ENCODE measurements at places on chromosomes 2 and 18. TPM values are rescaled to one million over a fixed set of nuclear protein-coding genes. Genes with fewer than 3 reads are reported as not detected.
A peak's percentile ranks its signal among the peaks of the same experiment; 100 is the strongest.

KCNJ3 gene
- 0.69 TPM for total RNA-seq

TMEM185B gene
- 9.9 TPM for total RNA-seq

GRCh38 chr2:12702168-12703121 lies 14.3 kb upstream of the TRIB2 start:
- DNase-seq, result no peak

DNA sequence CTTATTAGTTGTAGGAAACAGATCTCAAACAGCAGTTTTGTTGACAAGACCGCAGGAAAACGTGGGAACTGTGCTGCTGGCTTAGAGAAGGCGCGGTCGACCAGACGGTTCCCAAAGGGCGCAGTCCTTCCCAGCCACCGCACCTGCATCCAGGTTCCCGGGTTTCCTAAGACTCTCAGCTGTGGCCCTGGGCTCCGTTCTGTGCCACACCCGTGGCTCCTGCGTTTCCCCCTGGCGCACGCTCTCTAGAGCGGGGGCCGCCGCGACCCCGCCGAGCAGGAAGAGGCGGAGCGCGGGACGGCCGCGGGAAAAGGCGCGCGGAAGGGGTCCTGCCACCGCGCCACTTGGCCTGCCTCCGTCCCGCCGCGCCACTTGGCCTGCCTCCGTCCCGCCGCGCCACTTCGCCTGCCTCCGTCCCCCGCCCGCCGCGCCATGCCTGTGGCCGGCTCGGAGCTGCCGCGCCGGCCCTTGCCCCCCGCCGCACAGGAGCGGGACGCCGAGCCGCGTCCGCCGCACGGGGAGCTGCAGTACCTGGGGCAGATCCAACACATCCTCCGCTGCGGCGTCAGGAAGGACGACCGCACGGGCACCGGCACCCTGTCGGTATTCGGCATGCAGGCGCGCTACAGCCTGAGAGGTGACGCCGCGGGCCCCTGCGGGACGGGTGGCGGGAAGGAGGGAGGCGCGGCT lies at the start of gene TYMS:
TSS of gene TYMS (plus strand) at position 343 of the 690 bp plus-strand sequence. CDS start at position 433, 90 bp downstream.
- DNase-seq, result peak; percentile 77

HOXD4 gene
- total RNA-seq, result not detected

GRCh38 chr2:185381631-185382030 lies 357.0 kb upstream of the FSIP2 start:
- DNase-seq, result no peak

DNA sequence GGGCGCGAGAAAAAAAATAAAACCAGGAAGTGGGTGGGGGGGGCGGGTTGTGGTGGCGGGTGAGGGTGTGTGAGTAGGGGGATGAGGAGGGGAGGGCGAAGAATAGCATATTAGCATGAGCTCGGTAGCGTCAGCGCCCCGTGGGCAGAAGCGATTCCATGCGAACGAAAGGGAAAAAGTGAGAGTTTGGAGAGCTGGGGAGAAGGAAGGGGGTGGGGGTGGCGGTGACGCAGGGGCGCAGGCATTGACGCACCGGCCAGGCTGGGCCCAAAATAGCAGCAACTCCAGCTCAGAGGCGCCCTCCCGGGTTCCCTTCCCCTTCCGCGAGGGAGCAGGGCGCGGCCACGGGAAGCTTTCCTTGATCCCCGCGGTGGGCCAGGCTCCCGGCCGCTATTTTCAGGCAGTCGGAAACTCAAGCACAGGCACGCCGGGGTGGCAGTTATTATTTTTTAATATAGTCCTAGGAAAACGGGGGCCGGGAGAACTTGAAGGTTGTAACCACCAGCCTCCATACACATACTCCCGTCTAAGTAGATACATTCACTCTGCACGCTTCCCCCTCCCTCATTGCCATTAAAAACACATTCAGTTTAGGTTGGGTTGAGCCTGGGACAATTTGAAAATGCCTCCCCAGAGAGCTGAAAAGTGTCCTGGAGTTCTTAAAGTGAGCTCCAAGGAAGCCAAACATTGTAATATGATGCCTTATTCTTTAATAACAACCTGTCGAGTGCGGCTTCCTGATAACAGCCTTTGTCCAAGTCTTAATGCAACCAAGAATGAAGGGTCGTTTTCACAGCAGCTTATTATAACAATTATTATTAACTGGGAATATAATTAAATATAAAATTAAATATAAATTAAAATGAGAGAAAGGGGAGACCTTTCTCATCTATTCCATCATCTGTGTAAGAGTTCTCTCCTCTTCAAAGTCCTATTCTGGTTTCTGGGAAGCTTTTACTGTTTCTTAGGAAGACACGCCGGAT lies 2.3 kb upstream of the NR4A2 start:
- DNase-seq, result peak; percentile 70

DNA sequence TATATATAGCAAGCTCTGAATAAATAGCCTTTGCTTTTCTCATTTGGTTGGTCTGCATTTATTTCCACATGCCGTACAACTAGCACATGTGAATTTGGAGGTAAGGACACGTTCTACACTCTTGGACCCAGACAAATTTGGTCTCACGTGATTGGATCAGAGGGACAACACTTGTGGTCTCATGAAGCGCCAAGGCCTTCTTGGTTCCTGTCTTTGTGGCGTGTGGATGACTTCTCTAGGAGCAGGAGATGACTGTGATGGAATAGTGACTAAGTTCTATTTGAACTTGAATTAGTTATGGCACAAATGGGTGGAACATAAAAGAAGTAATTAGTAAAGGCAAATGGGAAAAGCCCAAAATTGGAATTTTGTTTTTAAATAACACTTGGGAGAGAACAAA lies 206.9 kb downstream of the BCL2 start:
- no peak for DNase-seq

FSHR gene
- total RNA-seq, result not detected

ZSCAN30 gene
- total RNA-seq, result 21.9 TPM

DNA sequence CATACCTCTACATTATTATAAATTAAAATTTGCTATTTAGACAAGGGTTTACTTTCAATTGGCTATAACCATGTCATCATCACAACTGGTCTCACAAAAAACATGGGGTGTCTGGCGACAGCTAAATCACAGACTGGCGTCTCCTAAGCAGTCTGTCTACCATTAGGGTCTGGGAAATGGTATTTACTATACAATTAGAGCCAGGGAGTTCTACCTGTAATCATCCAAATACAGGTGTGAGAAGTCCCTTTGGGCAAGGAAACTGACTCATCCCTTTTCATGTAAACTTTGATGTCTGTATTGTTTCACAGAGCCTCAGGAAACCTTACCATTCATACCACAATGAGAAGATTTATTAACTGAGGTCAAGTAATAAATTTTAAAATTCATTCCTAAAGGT lies 126.7 kb downstream of the OLA1 start:
- no peak for DNase-seq

GRCh38 chr2:239554766-239555570 lies 154.1 kb upstream of the HDAC4 start:
- no peak for DNase-seq

RUFY4 gene
- total RNA-seq, result 0.31 TPM

GRCh38 chr2:120720231-120720630 lies 15.4 kb upstream of the GLI2 start:
- no peak for DNase-seq

CYS1 gene
- total RNA-seq, result 1.2 TPM

DNA sequence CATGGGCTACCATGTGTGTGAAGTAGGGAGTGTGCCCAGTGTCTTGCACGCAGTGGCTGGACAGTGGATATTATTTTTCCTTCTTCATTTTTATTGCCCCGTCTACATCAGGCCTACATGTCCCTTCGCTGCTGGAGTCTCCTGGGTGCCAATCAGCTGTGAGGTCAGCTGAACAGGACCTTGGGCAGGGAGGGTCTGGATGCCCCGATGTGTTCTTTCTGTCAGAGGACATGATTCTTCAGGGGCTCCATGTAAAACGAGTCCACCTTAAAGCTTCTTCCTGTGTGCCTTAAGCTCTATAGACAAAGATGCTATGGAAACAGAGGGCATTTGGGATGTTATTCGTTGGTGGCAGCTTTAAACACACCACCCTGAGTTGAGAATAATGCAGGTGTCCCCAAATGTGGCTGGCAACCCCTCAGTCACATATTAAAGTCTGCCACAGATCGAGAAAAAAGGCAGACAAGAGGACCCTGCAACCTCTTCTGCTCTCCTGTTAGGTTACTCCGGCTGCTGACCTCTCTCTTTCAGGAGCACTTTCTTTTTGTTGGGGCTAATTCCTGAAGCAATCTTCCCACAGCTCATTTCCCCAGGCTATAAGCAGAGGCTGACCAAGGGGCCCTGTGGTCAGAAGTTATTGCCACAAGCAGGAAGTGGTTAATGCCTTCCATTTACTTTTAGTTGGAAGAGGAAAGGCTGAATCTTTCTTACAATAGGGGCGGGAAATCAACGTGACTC lies 20.0 kb downstream of the GREB1 start:
- no peak for DNase-seq

GRCh38 chr2:33210626-33211025 lies 263.9 kb downstream of the LTBP1 start:
- DNase-seq, result no peak

DNA sequence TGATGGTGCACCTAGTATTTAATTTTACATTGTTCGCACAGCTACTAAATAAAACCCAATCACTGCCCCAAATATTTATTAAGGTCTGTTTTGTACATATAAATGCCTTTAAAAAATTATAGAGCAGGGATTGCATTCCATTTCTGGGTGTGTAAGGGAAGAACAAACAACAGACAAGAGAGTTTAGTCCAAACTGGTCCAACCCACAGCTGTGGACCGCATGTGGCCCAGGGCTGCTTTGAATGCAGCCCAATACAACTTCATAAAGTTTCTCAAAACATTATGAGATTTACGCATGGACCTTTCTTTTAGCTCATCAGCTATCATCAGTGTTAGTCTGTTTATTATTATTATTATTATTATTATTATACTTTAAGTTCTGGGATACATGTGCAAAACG lies 114.8 kb upstream of the LRATD1 start:
- no peak for DNase-seq

DNA sequence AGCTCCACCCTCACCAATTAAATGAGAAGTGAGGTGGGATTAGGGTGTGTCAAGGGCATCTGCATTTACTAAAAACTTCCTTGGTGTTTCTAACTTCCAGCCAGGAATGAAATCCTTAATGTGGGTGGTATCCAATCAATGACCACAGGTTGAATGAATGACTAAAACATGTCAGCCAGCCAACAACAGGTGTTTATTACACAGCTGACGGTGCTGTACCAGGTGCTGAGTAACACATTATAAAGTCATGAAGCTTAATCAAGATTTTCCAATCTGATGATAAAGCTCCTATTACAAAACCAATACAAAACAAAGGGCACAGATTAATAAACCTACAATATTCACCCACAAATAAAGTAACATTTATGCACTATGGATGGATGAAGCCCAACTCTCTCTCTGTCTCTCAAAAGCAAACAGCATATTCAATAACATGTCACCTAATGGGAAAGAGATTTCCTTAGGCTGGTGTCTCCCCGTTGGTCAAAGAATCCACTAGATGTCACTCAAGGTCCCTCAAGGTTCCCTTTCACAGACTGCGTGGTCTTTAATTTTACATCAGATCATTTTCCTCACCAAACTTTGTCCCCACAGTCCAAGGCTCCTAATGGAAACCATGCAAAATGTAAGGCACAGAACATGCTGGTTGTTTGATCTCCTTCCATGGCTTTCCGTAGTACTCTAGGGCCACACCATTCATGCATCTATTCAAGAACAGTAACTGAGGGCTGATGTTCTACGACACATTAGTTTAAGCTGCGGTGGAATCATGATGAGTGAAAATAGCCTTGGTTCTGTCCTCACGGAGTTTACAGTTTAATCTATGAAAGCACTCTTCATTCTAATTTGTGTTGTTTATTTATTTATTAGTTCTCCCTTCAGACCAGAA lies 6.4 kb upstream of the PTPN4 start:
- DNase-seq, result no peak

IL36A gene
- not detected for total RNA-seq

COBLL1 gene
- 6.3 TPM for total RNA-seq

GRCh38 chr2:218089259-218089658 lies 20.2 kb downstream of the RUFY4 start:
- DNase-seq, result no peak

MROH2A gene
- total RNA-seq, result 0.16 TPM

GRCh38 chr2:11385847-11386246 lies 41.4 kb upstream of the ROCK2 start:
- DNase-seq, result no peak
